Activated T-helper 17 cell treated with anti-CD3 and anti-CD28 coated beads, Interleukin-2, amount 50 U/mL, for 72 hours (primary cell): ENCODE measurements at places on chromosomes 3 and 15.

GRCh38 chr3:188315553-188315952, 161.6 kb downstream of the LPP start:
- no peak for ATAC-seq

GRCh38 chr3:188295876-188296275, 141.9 kb downstream of the LPP start:
- ATAC-seq: no peak

GRCh38 chr15:77030048-77030927, 35.4 kb downstream of the PSTPIP1 start:
- ATAC-seq: no peak

- no peak for ATAC-seq
These were observed 672.3 kb downstream of the CADM2 start for GRCh38 chr3:85631070-85631469.

DNA sequence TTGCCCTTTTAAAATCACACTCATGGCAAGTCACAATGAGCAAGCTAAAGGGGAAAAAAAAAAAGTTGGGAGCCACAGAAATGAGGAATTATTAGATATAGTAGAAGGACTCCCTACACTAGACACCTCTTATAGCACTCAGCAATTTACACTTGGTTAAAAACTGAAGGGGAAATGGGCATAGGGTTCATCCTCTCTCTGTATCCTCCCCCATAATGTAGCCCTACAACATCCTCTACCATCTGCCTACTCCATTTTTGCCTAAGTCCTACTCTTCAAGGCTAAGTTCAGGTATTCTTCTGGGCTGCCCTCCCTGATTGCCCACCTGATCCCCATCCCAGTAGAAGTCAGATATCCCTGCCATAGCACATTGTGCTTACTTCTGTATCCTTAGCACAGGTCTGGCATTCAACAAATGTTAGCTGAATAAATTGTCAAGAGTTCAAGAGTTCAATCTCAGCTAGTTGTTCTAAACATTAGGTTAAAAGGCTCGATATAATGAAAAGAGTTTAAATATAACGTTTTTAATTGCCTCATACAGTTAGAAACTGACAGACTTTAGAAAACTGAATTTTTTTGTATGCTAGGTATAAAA, 14.5 kb downstream of the SETD2 start:
- no peak for ATAC-seq

DNA sequence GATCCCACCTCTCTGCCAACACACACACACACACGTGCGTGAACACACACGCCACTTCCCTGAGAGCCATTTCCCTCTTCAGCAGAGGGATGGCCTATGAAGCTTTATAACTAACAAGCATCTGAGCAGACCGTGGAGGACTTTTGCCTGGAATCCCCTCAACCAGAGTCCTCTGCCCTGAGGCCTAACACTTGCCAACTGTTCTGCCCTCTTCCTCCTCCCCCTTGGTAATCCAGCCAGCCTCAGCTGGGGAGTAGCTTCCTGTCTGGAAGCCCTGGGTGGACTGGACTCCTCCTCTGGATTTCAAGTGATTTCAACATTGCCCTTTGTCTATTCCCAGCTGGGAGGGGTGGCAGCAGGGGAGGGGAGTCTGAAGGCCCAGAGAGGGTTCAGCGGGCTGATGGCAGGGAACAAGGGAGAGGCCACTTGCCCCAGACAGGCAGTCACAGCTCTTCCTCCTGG, 68.4 kb upstream of the HACD2 start:
- ATAC-seq: no peak

DNA sequence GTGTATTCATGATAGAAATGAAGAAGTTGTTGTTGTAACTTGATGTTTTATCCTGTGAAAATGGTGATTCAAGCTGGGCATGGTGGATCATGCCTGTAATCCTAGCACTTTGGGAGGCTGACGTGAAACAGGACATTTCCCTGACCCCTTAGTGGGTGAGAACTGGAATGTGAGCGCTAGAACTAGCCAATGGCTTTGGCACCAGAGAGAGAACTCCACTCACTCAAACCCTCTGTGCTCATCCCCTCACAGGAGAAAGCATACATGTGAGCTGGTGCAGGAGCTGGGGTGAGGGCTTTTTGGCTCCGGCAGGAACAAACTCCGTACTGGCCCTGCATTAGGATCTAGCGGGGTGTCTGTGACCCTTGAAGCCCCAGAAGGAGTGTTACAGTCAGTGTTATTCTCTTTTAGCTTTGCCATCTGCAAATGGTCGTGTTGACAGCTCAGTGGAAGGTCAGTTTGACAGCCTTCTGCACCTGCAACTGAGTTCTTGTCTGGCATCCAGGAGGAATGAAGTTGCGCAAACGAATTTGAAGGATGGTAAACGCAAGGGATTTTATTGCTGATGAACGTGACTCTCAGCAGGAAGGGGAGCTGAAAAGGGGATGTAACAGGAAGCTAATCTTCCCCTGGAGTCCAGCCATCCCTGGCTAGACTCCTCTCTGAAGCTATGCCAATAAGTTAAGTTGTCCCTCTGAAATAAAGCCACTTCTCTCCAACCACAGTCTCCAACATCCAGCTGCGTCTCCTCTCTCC, 1016.6 kb upstream of the CADM2 start:
- no peak for ATAC-seq

GRCh38 chr3:11539677-11540076, 104.0 kb downstream of the VGLL4 start:
- ATAC-seq: no peak

DNA sequence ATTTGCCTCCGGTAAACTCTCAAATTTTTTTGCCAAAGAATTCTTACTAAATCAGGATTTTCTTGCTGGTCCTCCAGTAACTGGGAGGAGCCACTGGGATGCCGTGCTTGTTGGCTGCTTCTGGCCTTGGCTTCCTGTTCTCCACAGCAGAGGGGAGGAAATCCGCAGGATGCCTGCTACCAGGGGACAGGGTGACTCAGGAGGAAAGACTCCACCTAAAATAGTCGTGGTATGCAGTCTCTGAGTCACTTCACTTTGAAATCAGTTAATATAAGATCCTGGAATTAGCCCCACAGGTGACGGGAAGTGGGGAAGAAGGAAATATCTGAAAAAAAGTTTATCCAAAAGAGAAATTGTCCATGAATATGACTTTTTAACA, 6.5 kb upstream of the TM4SF18 start:
- no peak for ATAC-seq
